ENCODE measurements at places on chromosomes 7 and 10.

DNA sequence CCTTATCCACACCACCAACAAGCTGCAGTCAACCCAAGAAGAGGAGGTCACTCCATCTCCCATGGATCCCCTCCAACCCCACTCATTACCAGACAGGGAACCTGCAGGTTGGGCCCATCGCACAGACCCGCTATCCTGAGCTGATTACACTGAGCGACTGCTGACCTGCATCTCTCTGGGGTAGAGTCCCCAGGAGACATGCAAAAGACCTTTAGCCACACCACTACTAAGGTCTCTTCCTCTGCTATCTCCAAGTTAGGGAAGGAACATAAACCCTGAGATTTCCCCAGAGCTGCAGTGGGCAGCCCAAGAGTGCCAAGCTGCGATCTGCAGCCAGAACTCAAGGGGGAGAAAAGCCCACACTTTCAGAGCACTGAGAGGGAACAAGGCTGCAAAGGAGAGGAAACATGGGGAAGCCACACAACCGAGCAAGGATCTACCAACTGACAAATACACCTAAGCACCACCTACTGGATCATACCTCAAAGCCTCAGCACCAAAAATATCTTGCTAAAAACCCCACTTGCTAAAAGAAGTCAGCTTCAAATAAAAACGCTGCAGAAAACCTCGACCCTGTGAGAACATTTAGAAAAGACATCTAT, 298.2 kb downstream of the SORCS1 start:
- no peak for DNase-seq

- peak; percentile 72 for DNase-seq
Observed at GRCh38 chr7:25069900-25070443, 55.1 kb downstream of the CYCS start.

GRCh38 chr10:74047304-74047703, 49.4 kb downstream of the VCL start:
- no peak for DNase-seq

DNA sequence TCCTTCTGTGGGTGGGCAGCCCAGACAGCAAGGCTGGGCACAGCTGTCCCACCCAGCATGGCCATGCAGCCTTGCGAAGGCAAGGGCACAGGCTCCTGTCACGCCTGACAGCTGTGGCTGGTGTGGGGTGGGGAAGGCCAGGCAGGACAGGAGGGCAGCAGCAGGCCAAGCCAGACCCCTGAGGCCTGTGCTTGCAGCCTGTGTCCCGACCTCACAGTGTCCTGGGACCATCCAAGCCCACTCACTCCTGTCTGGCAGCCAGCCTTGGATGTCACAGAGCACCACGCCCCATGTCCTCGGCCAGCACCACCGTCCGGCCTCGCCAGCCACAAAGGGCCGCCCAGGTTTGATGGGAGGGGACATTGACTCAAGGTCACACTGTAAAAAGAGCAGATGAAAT, 85.5 kb upstream of the LRRC4 start:
- no peak for DNase-seq

GRCh38 chr7:96928965-96929364, 76.4 kb upstream of the DLX6 start:
- DNase-seq = no peak

DNA sequence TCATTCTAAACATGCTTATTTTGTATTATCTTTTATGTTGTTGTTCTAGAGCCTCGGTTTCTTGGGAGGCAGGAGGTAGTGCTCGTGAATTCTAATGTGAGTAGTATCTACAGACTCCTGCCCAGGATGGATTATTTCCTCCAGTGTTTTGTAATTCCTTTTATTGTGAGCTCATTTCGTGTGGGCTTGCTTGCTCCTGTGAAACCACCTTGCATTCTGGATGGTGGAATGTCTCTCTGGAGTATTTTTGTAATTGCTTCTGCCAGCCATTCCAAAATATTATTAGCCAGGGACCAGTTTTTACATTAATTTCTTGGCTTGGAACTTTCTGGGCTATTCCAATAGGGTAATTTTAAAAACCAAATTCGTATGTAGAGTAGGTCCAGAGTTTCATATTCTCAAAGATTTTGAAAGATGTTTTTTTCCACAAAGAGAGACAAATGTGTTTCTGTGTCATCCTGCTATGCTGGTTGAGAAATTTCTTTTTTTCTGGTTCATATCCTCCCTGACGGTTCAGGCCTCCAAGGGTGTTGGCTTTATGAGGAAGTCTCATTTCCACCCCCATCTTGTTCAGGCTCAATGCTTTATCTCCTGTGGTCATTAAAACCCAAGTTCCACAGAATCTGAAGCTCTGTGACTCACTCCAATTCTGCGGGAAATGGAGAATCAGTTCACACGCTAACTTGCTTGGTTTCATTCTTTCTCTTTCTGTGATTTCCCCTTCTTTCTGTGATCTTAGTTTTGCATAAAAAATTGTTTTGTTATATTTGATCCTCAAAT, 41.7 kb upstream of the CALD1 start:
- no peak for DNase-seq
